Adipocyte (in vitro differentiated cells): ENCODE measurements at places on chromosomes 11 and 22.

DNA sequence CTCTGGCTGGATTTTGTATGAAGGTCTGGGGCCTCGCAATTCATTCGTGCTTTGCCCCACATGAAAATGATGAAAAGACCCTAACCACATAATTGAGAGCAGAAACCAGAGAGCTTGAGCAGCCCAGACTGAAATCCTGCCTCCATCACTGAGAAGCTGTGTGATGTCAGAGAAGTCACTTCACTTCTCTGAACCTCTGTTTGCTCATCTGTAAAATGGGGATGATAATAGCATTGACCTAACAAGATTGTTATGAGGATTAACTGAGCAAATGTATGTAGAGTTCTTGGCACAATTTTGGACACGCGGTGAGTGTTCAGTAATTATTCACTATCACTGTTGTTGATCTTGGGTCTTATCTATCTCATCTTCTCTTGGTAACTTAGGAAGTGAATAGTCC lies 56.2 kb upstream of the ASPHD2 start:
- no peak for DNase-seq

DNA sequence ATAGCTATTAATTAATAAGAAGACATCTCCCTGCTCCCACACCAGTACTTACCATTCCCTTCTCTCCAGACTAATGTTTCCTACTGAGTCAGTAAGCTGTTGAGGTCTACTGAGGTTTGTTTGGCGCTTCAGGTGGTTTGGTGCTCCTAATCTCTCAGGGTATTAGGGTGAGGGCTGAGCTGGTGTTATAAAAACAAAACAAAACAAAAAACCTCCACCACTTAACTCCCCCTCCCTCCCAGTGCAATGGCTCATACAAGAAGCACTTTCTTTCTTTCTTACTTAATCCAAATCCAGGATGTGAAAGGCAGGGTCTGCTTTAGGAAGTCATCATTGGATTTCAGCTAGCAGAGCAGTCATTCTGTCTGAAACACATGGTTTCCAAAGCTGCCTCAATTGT lies 15.3 kb downstream of the CSTPP1 start:
- DNase-seq = no peak

DNA sequence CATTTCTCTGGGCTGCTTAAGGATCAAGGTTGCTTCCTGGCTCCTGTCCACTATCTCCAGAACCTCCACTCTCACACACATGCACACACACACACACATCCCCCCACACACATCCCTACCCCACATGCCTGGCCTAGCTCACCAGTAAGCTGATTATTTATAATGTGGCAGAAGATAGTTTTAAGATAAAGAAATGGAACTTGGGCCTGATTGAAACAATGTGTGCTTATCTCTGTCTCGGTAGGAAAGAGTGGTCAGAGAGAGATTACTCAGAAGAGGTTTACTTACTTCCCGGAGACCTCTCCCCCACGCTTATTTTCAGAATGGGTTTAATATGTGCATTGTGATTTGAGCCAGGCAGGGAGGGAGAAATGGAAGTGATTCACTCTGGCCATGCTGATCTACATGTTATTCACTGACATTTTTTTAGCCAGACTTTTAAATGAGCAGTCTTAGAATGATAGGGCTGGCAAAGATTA lies 422.4 kb downstream of the TENM4 start:
- DNase-seq = peak; percentile 71

- DNase-seq = no peak
These were observed 732 bp upstream of the SORL1 start for GRCh38 chr11:121451178-121451985.

DNA sequence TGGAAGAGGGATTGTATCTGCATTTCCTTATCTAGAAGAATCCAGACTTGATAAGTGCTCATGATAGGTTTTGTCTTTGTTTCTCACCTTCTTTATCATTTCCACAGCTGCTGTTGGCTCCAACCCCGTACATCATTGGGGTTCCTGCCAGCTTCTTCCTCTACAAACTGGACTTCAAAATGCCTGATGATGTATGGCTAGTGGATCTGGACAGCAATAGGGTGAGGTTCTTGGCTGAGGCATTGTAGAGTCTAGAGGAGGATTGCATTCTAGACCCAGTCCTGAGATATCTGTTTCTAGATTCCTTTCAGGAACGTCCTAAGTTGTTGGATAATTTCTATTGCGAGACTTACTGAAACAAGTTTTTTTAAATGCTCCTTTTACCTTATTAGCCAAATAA lies 8.1 kb downstream of the MADD start:
- no peak for DNase-seq

DNA sequence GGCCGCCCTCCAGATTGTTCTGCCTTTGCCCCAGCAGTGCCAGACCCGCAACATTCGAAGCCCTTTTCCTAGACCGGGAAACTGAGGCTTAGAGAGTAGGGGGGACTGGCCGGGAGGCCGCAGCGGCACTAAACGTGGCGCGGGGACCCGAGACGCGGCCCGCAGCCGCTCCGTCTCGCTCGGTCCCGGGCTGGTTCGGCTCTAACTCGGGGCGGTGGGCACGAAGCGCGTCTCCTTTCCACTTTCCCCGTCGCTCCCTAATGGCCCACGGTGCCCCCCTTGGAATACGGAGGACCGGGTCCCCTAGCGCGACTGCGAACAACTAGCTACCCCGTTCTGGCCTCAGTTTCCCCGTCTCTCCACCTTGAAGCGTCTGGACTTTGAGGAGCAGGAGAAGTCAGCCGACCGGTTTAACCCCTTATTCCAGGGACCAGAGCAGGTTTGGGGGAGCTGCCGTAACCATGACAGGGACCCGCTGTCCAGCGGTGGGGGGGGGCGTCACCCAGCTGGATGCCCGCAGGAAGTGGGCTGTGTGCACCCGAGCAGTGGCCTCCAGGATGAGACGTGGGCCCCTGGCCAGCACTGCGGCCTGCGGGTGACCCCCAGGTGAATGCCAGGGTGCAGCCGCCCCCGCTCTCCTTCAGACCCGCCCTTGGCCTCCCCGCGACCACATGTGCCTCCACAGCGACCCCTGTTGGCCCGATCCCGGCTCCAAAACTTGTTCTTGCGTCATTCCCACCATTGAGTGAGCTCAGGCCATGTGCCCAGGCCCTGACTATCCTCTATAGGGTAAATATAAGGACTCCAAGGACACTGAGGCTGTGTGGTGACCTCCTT lies 1.1 kb downstream of the CDC42EP1 start:
- peak; percentile 97 for DNase-seq

- DNase-seq = no peak
These were observed 245.7 kb downstream of the SBF2 start for GRCh38 chr11:10048350-10048749.

DNA sequence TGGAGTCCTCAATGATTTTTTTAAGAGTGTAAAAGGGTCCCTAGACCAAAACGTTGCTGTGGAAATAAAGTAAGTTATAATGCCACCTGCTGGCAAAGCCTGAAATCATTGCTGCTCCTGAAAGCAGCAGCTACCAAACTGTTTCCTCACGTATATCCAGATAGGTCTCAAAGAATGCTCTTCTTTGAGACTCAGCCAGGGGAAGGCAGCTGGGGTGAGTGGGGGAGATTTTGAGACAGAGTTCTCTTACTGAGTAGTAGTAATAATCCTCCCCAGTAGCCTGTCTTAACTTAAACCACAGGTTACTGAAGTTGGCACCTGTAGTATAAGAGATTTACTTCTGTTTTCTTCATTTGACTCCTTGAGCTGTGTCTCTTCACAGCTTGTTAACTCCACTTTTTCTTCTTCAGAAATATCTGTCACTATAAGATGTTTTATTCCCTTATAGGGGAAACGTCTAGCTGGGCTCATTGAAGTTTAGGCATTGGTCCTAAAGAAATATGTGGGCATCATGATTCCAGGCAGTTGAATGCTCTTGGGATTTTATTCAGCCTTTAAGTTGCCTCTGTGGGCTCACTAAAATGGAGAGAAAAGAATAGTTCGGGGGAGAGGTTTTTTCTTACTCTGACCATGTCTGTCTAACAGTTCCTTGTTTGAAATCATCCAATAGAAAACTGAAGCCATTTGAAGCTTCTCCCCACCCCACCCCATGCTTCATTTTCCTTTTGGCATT lies 77.9 kb downstream of the BTBD10 start:
- DNase-seq = peak; percentile 73

DNA sequence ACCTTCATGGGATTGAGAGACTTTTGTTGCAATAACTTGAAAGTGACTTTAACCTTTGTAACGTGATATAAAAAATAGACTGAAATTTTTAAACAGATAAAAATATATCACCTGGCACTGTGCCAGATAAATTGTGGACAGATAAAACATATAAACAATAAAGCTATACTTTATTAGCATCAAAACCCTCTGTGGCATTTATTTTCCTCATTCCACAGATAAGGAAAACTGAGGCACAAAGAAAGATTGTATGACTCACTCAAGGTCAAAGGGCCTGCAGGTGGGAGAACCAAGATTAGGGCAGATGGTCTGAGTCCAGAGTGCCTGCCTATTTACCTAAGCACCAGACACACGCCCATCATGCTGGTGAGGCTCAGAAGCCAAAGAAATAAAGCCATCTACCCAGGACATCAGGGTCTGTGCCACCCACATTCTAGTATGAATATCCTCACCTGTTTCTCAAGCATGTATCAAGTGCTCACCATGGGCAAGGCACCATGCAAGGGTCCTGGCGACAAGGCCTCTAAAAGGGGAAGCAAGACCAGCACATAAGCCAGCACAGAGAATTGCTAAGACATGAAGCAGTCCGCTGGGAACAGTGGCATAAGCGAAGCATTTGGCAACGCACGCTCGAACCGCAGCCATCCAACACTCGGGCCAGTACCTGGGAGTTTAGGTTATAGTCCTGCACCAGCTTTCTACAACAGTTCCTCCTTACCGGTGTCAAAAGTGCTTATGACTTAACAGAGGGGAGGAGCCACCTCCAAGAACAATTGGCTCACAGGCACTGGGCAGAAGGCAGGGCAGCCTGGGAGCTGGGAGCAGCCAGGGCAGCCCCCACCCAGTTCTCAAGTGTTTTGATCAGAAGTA lies 17.6 kb downstream of the MYH9 start:
- peak; percentile 62 for DNase-seq

DNA sequence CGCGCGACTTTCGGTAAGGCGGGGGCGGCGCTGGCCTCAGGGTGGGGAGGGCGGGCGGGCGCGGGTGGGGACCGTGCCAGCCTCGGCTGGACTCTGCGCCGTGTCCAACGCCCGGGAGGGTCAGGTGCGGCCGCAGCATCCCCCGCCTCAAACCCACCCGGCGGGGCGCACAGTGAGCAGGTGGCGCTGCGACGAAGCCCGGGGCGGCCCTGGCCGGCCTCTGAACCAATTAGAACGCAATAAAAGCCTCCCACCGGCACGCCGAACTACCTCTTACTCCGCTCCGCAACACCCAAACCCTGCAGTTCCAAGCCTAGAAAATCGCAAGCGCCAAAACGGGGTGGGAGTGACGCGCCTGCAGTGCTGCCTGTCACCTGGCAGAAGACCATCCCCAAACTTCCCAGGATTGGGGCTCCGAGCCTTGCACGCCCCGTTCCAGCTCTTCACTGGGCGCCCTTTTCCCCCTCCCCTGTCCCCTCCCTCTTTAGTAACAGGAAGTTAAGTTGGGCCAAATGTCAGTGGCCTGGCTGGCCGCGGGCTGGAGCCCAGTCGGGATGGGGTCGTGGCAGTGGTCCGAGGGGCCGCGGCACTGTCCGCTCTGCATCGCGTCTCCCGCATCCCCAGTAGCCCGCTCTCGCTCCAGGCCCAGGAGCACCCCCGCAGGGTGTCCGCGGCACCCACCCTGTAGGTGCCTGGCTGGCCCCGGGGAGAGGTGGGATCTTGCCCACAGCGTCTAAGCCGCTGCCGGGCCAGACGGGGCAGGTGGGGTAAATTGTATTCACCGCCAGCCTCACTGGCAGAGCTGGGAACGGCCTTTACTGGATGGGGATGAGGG lies 541 bp downstream of the MICAL2 start:
- peak; percentile 54 for DNase-seq

GRCh38 chr11:45428541-45429230 lies 142.5 kb upstream of the SYT13 start:
- no peak for DNase-seq

- DNase-seq = no peak
These were observed 11.8 kb downstream of the LTBP3 start for GRCh38 chr11:65546217-65546958.

GRCh38 chr22:24319451-24319850 lies 48.8 kb downstream of the SPECC1L start:
- peak; percentile 34 for DNase-seq

GRCh38 chr11:705646-706438 lies at the start of gene EPS8L2:
EPS8L2 (plus strand) TSS chr11:706231; CDS start chr11:709408, 3,177 bp downstream.
- peak; percentile 38 for DNase-seq

DNA sequence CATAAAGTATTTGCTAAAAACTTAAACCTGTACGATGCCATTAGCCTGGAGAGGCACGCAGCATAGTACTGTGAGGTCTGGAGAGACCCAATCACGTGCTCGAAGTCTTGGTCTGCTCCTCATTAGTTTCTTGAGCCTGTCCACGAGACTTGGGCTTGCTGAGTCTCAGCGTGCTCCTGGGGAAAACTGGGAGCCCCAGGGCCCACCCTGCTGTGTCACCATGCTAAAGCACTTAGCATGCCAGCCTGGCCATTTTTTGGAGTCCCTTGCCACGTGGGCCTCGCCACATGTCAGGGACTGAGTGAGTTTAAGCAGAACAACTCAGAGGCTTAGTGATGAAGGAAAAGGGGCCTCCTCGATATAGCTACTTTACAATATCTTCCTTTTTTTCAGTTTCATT lies 2.6 kb downstream of the CDC45 start:
- DNase-seq = no peak

GRCh38 chr11:80569832-80570231 lies 1129.0 kb upstream of the TENM4 start:
- no peak for DNase-seq

GRCh38 chr11:92969293-92969633 lies 188 bp upstream of the MTNR1B start:
- no peak for DNase-seq

DNA sequence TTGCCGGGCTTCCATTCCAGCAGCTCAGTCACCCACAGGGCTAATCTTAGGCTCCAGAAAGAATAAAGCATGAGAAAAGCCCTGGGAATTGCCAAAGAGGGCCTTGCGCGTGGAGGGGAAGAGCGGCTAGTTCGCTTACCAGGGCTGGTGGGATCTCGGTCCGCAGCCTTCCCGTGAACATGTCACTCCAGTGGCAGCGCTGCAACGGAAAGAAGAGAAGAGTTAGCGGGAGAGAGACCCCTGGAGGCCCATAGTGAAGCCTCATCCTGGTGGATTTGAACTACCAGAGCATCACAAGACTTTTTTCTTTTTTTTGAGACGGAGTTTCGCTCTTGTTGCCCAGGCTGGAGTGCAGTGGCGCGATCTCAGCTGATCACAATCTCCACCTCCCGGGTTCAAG lies 18.0 kb downstream of the RANGAP1 start:
- DNase-seq = no peak

- no peak for DNase-seq
These were observed 25.1 kb downstream of the SBF2 start for GRCh38 chr11:10268746-10269488.

- DNase-seq = peak; percentile 96
These were observed 1.7 kb downstream of the CBX6 start for GRCh38 chr22:38870312-38870741.
